ENCODE measurements at places on chromosomes 7 and 10.

GRCh38 chr10:114077347-114077746, 33.7 kb downstream of the ADRB1 start:
- no peak for DNase-seq

- DNase-seq, result no peak
Measured at GRCh38 chr7:36151921-36152755, 916 bp upstream of the EEPD1 start.

DNA sequence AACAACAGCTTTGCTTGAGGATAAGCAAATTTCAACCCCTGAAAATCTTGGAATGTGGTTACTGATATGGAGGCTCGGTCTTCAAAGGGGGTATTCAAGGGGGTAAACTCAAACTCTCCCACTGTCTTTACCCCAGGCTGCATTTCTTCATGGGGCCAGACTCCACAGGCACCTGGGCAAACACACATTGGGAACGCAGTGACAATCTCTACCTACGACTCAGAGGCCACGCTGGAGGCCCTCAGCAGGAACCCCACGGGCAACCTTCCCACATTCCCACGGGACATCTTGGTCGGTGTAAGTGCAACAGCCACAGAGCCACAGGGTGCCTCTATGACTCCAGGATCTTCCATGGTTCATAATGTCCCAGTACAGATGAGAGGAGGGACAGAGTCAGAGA, 2.2 kb upstream of the INSIG1 start:
- DNase-seq, result no peak

- no peak for DNase-seq
Measured at GRCh38 chr7:66768865-66769832, 28.6 kb downstream of the RABGEF1 start.

DNA sequence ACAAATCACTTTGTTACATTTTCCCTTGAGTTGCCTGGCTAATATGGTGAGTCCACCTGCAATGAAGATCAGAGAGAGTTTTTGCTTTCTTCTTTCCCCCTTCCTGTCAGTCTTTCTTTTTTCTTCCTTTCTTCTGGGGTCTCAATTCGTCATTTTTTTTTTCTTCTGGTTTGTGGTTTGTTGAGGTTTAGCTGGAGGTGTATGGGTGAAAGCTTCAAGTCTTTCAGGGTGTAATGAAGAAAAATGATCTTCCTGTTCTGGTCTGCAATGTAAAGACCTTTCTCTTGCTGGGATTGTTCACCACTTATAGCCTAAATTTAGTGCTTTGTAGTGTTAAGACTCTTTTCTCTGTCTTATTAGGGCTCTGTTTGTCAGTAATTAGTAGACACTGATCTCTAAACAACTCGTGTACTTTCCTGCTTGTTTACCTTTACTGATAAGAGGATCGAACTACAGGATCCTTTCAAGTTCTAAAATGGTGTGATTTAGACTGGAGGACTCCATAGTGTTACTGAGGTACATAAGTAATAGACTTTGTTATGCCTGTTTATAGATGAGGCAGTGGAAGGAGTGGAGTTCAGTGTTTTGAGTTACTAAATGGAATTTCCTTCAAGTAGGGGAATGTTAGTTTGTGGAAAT, 129.1 kb downstream of the SUGCT start:
- no peak for DNase-seq

- no peak for DNase-seq
Measured at GRCh38 chr10:997266-998022, 9.2 kb downstream of the GTPBP4 start.

DNA sequence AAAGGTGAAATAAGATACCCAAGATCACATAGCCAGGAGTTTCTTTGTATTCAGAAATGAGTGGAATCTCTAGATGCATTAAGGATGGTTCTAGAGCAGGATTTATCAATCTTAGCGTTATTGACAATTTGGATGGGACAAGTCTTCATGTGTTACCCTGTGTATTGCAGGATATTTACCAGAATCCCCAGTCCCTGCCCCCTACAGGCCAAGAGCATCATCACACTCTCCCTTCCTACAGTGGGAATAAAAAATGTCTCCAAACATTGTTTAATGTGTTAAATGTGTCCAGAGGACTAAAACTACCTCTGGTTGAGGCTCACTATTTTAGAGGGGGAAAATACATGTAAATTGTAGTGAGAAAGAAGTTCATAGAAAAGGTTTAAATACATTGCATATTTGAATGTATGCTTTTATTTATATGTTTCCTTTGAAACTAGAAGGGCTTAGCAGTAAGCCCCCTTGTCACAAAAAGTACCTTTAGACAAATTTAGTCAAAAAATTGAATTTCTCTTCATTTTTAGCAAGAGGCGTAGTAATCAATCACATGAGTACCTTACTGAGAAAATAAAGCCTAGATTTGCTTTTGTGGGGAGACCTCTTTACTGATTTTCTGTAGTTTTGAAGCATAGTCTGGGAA, 141.2 kb downstream of the MLLT10 start:
- peak; percentile 55 for DNase-seq

DNA sequence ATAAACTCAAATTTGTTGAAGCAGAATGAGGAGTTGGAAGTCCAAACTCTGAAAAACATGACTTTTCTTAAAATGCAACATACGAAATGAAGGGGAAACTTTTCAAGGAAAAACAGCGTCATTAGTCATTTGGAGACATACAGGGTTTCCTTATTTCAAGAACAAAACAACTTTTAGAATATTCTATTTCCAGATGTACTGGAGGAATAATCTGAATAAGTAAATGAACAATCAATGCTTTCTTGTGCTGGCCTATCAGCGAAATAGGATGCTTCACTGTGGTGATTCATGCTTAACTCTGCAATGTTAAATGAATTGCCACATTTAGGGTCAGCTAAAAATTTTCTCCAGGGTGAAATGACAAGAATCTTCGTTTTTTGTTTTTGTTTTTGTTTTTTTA, 114.3 kb downstream of the SEMA3C start:
- DNase-seq, result no peak

All from fibroblast of pulmonary artery (primary cell).